M059J (cell line): ENCODE measurements at places on chromosomes 5 and 9.

GRCh38 chr5:180723936-180724335 lies 15.9 kb downstream of the OR2Y1 start:
- no peak for DNase-seq

DNA sequence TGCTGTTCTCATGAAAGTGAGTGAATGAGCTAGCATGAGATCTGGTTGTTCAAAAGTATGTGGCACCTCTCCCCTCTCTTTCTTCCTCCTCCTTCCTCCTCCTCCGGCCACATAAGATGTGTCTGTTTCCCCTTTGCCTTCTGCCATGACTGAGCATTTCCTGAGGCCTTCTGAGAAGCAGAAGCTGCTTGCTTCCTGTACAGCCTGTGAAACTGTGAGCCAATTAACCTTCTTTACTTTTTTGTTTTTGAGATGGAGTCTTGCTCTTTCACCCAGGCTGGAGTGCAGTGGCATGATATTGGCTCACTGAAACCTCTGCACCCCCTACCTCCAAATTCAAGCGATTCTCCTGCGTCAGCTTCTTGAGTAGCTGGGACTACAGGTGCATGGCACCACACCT lies 6.1 kb downstream of the S100Z start:
- no peak for DNase-seq

DNA sequence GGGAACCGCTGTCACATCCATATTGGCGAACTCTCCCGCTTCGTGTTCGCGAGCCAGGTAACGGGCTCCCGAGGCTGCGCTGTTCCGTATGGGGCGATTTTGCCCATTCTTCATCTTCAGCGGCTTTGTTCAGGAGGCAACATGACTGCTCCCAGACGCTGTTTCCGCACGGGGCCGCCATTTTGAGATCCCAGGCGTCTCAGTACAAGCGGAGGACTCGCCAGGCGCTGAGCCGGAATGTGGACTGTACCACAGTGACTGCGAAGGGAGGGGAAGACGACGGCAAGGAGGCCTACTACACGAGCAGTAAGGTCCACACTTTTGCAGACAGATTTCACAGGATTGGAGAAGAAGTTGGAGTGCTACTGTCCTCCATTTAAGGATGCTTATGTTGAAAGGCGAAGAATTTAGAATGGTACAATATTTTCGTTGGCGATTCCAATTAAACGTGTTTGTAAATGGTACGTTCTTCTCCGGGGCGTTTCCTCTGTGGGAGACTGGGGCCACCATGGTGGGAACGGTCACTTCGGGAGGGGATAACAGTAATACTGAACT lies 41.6 kb upstream of the ZNF300 start:
- peak; percentile 1 for DNase-seq

- DNase-seq, result no peak
Observed at GRCh38 chr5:173410459-173411233, 82.4 kb upstream of the STC2 start.

- DNase-seq, result no peak
Observed at GRCh38 chr5:174067499-174067898, 22.0 kb downstream of the NSG2 start.

- DNase-seq, result peak; percentile 91
Observed at GRCh38 chr9:117772960-117773359, 68.8 kb downstream of the TLR4 start.

- DNase-seq, result no peak
Observed at GRCh38 chr9:526904-527591, 312.4 kb downstream of the DOCK8 start.

- DNase-seq, result peak; percentile 87
Observed at GRCh38 chr5:40386289-40386688, 293.4 kb upstream of the PTGER4 start.

DNA sequence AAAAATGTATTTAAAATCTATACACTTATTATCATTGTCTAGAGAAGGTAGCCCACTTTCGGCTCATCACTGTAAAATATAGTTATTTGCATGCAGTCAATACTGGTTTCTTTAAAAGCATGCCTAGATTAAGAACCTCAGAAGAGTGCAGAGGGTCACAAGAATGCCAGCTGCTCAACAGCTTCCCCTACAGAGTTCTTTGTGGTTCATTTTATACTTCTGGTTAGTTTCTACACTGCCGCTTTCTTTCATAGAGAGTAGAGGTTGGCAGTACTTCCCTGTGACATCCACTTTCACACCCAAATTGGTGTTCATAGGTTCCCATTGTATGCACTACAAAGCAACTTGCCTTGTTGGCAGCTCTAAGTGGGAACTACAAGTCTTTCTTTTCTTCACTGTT lies 137.3 kb downstream of the KIAA0825 start:
- no peak for DNase-seq
